ENCODE measurements at places on chromosomes 4 and X.

GRCh38 chrX:119226446-119226845, 9.6 kb upstream of the PGRMC1 start:
- no peak for DNase-seq
- H3K27ac ChIP-seq, result no peak overlapping the region
- no peaks in the 10 kb centered on the region for H3K36me3 ChIP-seq
- H3K4me1 ChIP-seq, result no peaks in the 10 kb centered on the region
- no peaks in the 10 kb centered on the region for H3K27me3 ChIP-seq
- H3K4me3 ChIP-seq, result no peak overlapping the region

DNA sequence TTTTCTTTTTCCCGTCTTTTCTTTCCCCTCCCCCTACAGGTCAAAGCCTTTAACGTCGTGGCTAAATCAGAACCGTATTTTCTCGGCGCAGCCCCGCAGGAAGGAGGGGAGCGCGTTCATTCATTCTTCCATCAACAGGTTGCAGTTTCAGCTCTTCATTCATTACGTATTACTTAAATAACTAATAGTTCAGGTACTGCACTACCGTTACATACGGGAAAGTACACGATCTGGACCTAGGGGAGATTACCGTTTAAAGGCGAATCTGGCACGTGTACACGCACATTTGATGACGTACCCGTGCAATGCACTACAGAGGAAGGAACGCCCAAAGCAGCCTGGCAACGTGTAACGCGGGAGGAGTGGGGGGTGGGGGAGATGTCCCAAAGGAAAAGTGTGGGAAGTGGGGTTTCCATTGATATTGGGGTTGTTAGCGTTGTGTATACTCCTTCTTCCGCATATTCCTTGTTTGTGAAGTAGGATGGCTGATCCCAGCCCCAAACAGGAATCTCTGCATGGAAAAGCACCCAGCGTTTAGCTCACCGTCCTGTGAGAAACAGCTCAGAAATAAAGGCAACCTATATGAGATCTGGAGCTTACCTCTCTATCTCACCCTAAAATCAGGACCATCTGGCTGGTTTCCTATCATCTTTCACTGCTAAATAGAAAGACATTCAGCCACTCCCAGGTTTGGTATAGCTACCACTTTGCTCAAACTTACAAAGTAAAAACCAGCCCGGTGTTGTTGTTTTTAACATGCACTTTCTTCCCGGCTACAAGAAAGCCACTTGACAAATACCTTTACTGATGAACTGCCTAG, 585 bp upstream of the SEC24D start:
- H3K27me3 ChIP-seq, result no peaks in the 10 kb centered on the region
- H3K36me3 ChIP-seq, result no peaks in the 10 kb centered on the region
- peak overlapping the region; percentile 98 for H3K27ac ChIP-seq
- DNase-seq, result peak; percentile 24
- H3K4me1 ChIP-seq, result peaks cover 14% of the 10 kb centered on the region

DNA sequence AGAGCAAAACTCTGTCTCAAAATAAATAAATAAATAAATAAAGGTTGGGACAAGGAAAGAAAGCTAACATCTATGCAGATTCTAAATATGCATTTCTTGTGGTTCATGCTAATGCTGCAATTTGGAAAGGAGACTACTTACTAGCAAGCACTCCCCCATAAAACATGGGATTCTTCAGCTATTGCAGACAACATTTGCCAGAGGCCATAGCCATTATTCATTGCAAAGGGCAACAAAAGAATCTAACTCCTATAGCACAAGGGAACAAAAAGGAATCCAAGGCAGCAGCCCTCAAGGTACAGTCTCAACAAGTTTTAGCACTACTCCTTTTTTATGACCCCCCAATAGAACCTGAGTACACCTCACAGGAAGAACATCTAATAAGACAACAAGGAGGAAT, 8.0 kb upstream of the HERC5 start:
- no peaks in the 10 kb centered on the region for H3K27me3 ChIP-seq
- no peaks in the 10 kb centered on the region for H3K4me1 ChIP-seq
- no peak for DNase-seq
- no peak overlapping the region for H3K4me3 ChIP-seq
- H3K27ac ChIP-seq, result no peak overlapping the region

- no peak overlapping the region for H3K27ac ChIP-seq
- no peaks in the 10 kb centered on the region for H3K4me1 ChIP-seq
- H3K4me3 ChIP-seq, result no peak overlapping the region
- no peak for DNase-seq
Measured at GRCh38 chr4:47942081-47942819, 27.9 kb upstream of the NFXL1 start.

Measured in upper lobe of left lung (tissue), 6 donors.